ENCODE measurements at places on chromosomes 5 and 9.

DNA sequence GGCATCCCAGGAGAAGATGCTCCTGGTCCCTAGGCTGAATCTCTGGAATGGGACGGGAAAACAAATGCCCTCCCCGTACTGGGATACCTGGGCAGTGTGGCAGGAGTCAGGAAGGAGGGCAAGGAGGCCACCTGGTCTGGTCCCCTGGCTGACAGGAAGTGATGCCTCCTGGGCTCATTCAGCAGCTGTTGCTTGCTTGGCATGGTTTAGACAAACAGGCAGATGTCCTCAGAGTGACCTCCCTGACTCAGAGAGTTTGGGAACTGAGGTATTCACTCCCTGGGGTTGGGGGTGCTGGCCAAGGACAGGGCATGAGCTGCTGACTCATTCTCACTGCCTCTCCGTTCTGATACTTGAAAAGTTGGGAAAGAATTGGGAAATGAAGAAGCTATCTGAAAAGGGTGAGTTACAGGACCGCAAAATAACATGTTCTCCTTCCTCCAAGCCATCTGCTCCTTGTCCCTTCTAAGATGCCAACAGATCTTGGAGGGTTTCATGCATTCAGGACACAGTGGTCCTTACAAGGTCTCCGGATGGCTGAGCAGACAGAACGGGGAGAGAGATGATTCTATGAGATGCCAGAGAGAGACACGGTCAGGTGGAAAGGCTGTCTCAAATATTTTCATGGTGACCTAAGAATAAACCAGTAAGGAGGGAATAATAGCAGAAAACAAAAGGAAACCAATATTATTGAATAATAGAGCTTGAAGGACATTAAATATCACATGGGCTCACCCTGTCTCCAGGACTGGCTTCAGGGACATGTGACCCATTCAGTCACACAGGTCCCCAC is 534.5 kb downstream of the BNC2 start:
- no peak for DNase-seq

- DNase-seq: no peak
Measured at GRCh38 chr9:93648181-93648580, 71.8 kb downstream of the PHF2 start.

GRCh38 chr9:87732756-87733155 is 6.8 kb downstream of the CTSL start:
- no peak for DNase-seq

DNA sequence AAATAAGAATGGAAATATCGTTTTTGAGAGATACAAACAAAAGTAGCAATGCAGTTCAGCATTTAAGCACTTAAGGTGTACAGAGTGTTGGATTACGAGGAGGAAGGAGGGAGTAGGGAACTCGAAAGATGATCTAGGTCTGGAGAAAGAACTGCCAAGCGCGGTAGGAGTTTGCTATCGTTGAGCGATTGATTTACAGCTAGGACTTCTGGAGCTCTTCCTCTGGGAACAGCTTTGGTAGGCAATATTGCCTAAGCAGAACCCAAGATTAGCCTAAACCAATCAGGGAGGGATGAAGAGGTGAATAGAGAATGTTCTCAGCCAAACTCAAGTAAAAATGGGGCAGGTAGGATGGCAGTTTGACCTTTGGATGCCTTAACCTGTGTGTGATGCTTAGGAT is 965 bp downstream of the CLTA start:
- no peak for DNase-seq

GRCh38 chr9:16622541-16622940 is 247.9 kb downstream of the BNC2 start:
- DNase-seq: no peak

DNA sequence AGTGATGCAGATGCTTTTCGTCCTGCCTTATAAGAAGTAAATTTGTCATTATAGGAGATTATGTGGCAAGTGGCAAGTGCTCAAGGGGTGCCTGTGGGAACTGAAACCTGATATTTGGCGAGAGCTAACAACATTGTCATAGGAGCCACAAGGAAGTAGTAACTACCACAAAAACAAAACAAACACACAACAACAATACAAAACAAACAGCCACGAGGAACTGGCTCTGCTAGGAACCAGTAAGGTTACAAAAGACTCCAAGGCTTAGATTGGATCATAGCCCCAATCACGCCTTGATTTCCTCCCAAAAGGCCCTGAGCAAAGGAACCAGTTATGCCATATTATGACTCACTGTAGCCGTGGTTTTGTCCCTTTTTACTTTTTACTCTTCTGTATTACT is 1045.2 kb downstream of the CDH12 start:
- DNase-seq: no peak

- no peak for DNase-seq
Measured at GRCh38 chr9:85258823-85259370, 482.9 kb downstream of the AGTPBP1 start.

DNA sequence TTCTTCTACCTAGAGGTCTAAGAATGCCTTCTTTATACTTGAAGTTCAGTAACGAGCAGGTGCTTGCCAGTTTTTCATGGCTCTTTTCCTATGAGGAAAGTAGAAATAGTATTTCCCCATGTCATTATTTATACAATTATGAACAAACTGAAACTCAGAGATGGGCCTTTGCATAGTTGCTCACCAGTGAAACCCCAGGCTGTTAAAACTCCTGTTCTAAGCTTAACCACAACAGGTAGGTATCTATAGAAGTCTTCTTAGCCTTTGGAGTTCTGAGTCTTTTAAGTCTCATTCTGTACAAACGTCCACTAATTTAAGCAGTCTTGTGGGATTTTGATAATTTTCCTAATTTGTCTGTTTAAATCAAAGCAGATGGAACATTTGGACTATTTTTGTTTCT is 90.1 kb downstream of the STARD4 start:
- no peak for DNase-seq

DNA sequence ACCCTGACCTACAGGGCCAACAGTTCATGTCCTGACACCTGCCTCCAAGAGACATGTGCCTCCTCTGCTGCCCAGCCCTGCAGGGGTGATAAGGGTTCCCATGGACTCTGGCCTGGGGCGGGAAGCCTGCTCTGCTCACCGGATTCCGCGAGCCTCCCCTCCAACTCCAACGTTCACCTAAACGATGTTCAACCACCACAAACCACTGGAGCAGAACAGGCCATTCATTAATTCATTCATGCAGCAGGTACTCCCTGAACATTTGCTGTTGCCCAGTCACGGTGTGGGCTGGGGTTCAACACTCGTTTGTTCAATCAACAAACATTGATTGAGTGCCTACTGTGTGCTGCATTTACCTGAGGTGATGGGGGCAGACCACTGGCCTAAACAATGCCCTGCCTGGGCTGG is 3.3 kb upstream of the UAP1L1 start:
- no peak for DNase-seq

GRCh38 chr5:58773744-58774441 is 191.0 kb downstream of the RAB3C start:
- no peak for DNase-seq

DNA sequence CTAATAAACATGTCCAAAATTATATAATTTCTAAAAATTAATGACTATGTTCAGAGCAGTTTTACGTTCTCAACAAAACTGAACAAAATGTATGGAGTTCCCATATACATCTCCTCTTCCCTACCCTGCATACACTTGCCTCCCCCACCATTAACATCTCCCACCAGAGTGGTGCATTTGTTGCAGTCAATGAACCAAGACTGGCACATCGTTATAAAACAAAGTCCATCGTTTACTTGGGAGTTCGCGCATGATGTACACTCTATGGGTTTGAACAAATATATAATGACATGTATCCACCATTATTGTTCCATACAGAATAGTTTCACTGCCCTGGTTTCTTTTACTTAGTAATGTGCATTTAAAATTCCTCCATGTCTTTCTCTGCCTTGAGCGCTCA is 130.1 kb downstream of the APBA1 start:
- DNase-seq: no peak
